ENCODE measurements at places on chromosomes 4 and X. TPM values are rescaled to one million over a fixed set of nuclear protein-coding genes. Genes with fewer than 3 reads are reported as not detected.

EXOC1L gene
- total RNA-seq = not detected

DNA sequence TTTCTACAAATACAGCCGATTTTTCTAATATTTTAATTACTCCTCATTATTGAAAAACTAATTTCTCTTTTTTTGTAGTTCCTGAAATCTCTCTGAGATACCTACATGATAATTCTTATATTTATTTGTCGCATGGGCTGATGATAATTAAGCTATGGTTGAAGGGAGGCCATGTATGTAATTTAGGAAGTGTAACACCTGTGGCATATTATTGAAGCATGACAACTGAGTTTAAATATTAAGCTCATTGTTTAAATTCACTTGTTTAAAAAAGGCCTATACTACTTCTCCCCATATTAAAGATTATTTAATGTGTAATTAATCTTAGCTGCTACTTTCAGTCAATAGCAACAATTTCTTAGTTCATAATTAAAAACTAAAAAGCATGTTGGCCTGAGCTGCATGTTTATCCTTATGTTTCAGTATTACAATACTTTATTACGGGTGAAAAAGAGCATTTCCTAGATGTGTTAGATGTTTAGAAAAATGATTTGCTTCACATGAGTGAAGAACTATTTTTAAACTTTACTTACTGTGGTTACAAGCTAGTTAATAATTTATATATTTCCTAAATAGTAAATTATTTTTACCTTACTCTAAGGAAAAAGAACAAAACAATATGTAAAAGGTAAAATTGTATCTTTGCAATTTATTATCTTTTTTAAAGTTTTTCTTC, 122.4 kb downstream of the RAP1GDS1 start:
- DNase-seq = no peak

PABPC1L2B gene
- total RNA-seq = not detected

MGARP gene
- total RNA-seq = 56.9 TPM

- no peak for DNase-seq
Measured at GRCh38 chr4:6538575-6538974, 36.4 kb upstream of the MAN2B2 start.

YIPF7 gene
- total RNA-seq = not detected

DNA sequence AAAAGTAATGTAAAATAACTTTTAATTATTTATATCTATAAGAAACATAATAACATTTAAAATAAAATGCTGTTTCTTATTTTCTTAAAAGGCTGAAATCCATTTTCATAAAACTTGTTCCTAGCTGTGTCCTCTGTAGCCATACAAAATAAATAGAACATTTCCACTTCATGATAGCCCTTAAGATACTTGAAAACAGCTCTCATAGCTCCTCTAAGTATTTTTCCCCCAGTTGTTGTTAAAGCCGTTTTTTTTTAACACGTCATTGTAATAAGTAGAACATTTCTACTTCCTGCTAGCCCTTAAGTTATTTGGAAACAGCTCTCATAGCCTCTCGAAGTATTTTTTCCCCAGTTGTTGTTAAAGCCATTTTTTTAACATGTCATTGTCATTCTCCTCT, 97.3 kb upstream of the SOX3 start:
- no peak for DNase-seq

MCF2 gene
- 2.8 TPM for total RNA-seq

DNA sequence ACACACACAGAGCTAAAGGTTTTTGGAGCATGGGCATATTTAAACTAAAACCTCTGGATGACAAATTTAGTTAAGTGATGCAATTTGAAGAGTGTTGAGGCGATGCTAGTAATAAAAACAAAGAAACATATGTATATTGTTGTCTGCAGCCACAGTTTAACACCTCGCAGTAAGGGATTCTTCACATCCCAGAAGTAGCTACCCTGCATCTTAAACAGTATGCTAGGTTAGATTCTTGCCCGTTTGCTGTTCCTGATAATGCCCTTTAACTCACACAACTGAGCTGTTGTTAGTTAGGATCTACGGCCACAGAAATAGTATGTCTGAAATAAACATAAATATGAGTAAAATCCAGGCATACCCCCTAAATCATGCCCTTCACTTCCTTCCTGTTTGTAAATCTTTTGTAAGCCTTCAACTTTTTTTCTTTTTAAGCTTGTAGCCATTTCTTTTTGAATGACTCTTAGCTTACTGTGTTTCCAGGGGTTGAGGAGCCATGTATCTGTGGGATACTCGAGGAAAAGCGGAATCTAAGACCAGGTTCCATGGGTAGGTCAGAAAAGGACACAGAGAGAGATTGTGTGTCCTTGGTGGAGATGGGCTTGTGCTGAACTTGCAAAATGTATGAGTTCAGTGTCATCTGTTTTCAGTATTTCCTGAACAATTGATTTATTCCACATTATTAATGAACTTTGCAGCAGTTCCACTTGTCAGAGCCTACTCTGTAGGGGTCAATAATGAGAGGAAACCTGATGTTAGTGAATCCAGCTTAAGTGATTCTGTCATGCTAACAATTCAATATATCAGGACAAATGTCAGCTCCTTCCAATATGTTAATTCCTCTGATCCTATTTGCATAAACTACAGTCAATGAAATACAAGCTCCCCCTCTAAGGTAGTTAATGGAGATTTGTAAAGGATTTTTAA, 349.6 kb downstream of the GPAT3 start:
- no peak for DNase-seq

GRCh38 chr4:142367418-142368180, 478.5 kb downstream of the INPP4B start:
- no peak for DNase-seq

DNA sequence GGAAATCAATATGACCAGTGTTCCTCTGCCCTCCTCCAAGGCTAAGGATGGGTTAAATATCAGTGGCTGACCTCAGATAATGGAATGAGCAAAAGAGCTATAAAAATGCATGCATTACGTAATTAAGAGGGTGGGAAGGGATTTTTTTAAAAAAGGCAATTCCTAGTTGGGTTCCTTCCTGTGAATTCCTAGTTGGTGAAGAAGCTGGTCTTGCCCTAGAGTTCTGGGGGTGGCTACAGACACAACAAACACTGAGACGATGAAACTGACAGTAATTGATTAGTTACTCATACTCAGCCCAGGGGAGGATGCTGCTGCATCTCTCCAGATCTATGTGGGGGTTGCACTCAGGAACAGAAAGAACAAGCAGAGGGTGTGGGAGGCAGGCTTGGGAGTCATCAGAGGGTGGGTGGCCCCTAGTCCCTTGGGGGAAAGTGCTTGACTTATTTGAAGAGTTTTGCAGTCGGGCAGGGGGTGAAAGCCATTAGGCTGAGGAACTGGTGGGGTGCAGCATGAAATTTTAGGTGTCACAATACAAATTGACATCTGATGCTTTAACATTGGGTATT, 662.0 kb upstream of the FRG1 start:
- no peak for DNase-seq
